ENCODE measurements at places on chromosomes 13 and 19.

DNA sequence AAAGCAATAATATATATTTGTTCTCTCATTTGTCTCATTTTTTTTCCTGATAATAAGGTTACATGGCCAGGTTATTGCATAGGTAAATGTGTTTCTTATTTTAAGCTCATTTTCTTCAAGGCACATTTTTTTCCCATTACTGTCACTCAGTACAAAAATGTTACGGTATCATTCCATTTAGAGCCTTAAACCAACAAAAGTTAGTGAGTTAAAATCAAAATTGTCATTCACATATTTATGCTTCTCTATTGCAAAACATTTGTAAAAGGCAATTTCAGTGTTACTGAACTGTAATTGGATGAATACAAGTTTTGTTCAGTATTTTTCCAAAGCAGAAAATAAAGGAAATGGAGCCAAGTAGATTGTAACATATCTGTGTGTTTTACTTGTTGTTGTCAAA lies 117.6 kb upstream of the MAB21L1 start:
- DNase-seq: no peak

GRCh38 chr13:35954207-35954560 lies 177.0 kb downstream of the DCLK1 start:
- no peak for DNase-seq

- DNase-seq: no peak
Observed at GRCh38 chr13:77696006-77696878, 1.2 kb upstream of the SLAIN1 start.

- no peak for DNase-seq
Observed at GRCh38 chr13:113365971-113366588, 2.1 kb upstream of the GRTP1 start.

- no peak for DNase-seq
Observed at GRCh38 chr19:31340042-31341025, 8.9 kb downstream of the TSHZ3 start.

DNA sequence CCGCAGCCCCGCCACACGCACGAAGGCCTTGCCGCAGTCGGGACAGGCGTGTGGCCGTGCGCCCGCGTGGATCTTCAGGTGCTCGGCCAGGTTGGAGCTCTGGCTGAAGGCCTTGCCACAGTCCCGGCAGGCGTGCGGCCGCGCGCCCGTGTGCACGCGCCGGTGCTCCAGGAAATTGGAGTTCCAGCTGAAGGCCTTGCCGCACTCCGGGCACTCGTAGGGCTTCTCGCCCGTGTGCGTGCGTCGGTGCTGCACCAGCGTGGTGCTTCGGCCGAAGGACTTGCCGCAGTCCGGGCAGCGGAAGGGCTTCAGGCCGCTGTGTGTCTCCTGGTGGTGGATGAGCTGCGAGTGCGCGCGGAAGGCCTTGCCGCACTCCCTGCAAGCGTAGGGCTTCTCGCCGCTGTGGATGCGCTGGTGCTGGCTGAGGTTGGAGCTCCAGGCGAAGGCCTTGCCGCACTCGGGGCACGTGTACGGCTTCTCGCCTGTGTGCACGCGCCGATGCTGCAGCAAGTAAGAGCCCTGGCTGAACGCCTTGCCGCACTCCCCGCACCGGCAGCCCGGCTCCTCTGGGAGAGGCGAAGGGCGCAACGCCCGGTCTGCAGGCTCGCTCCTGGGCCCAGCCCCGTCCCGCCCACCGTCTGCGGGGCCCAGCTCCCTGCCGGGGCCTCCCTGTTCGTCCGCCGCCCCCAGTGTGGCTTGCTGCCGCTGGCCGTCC lies 3.6 kb upstream of the A1BG start:
- no peak for DNase-seq

- DNase-seq: no peak
Observed at GRCh38 chr19:2983351-2984214, 6.2 kb downstream of the TLE6 start.

DNA sequence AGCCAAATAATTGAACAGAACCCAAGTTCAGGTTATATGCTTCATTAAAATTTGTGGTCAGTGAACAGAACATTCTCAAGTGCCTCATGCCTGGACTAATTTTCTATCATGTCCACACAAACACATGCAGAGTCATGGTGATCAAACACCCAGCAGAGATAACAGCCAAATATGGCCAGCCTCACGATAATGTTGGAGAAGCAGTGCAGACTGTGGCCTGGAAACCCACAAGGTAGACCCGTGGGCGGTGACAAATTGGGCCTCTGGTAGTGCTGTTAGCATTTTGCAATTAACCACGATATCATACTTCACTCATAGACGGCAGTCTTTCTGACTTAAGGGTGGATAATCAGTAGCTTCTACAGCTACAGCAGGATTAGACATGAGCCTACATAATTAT lies 35.0 kb upstream of the VWA8 start:
- DNase-seq: no peak

DNA sequence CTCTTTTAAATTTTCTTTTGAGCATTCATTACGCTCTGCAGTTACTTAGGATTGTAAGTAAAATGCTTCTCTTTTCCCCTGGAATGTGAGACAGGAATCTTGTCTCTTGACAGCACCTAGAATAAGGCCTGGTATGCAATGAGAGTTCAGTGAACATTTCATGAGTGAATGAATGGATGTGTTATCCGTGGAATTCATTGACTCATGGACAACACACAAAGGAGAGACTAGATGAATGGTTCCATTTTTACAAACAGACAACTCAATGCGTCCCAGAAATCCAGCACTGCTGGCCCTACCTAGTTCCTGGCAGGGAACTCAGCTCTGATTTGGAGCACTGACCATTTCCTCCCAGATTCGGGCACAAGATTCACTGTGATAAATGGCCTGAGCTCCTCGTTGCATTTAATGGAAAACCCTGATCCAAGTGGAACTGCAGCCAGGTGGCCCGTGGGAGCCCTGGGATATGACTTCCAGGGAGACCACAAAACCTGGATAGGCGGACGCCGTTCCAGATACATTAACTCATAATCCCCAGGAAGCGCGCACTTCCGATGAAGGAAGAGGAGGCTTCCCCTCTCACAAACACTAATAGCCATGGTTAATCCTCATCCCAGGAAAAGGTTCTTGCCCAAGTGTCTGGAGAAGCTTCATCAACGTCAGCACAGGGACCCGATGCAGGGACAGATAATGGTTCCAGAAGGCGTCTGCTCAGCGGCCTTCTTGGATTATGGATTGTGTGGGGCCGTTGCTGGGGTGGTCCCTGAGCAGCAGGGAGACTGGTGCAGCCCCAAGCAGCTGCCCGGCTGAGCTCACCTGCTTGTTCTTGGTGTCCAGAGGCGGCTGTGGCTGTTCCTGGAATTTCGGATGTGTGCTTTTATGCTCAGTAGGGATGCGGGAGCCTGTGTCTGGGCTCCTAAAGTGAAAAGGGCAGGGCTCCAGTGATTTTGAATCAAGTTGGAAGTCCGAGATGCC lies 211.1 kb upstream of the TSHZ3 start:
- DNase-seq: no peak

DNA sequence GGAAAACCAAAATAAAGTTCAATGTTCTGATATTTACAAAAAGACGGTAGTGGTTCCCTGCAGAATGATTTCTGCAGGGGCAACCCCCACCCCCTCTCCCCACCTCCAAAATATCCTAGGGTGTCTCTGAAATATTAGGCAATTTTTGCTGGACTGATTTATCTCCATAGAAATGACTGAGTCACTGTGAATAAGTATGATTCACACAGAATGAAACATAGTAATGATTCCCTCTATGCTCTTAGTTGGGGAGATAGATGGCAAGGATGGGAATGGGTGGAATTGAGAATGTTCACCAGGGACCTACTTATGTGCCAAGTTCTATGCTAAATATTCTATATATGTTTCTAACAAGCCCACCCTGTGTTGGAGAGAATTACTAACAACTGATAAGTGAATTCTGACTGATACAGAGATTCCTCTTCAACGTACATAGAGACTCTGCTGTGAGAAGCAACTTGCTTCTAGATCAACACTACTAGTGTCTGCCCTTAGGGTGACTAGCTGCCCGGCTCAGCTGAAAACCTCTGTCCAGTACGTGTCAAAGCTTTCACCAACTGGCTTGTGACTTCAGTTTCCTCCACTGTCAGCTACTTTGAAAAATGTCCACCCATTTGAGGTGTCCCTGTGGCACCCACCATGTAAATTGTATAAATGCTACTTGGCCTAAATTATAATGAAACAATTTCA lies 38.4 kb upstream of the RAP2A start:
- no peak for DNase-seq

DNA sequence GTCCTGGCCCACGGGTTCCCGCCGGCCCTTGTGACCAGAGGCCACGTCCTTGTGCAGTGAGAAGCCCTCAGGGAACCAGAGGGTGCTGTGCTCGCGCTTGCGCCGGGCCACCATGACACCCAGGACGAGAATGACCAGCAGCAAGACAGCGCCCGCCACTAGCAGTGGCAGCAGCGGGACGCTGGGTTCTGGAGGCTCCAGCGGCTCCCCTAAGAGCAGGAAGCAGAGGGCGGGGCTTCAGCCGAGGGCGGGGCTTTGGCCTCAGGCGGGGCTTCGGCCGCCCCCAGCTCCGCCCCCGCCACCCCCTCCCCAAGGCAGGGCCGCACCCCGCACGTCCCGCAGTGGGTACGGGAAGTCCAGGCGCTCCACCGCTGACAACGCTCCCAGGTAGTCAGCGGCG lies 30.4 kb downstream of the NOTCH3 start:
- DNase-seq: no peak

- no peak for DNase-seq
Observed at GRCh38 chr13:28497143-28497876, 2.4 kb upstream of the FLT1 start.

GRCh38 chr13:51806566-51806965 lies 2.6 kb upstream of the DHRS12 start:
- no peak for DNase-seq

DNA sequence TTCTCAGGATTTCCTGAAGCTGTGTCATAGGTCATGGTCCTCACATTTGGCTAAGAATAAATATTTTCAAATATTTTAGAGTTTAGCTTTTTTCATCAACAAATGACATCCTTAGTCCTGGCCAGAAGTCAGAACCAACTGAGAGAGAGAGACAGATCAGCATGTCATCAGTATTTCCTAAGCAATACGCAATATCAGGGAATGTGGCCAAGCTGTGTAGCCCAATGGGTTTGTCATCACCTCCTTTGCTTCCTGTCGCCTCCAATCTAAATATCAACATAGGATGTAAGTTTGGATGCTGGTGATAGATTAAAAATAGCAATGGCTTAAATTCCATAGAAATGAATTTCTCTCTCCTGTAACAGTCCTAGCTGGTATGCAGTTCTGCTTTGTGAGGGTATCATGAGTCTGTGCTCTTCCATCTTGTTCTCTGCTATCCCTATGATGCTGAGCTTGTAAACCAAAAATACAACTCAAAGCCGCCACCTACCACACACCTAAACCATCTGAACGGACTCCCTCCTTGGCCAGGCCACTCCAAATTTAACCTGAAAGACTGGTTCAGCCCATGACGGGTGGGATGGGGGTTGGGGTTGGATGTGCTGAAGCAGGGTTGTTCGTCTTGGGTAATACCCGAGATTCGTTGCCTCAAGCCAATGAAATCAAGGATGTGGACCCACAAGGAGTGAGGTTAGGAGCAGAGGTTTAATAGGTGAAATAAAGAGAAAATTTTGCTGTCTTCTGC lies 10.0 kb upstream of the IGSF23 start:
- DNase-seq: no peak

DNA sequence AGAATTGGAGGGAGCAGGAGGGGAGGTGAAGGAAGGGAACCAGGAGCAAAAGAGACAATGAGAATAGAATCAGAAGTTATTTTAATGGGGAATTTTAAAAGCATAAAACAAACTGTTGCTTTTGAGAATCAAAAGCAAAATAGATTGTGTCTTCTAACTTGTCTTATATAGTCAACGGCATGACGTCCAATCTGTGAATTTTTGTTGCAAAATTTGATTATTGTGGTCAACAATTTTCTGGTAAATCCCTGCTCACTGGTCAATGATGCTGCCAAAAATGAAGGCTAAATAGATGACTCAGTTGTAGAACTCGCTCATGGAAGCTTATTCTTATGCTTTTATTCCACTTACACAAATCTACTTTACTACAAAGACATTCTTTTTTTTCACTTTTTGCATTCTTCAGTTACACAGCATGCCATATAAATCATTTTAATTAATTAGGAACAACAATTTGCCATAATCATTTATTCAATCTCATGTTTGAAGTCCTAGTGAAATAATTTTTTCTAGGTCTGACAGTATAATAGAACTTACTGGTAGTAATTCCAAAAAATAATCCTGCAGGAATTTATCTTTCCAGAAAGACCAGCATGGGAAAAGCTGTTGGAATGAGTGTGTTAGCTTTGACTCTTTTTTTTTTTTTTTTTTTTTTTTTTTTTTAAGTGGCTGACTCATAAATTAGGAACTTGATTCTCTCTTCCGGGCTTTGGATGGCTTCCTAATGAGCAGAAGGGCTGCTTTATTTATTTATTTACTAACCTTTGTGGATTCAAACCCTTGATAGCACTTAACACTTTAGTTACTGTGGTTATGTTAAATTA lies 256.9 kb downstream of the SPRY2 start:
- no peak for DNase-seq

DNA sequence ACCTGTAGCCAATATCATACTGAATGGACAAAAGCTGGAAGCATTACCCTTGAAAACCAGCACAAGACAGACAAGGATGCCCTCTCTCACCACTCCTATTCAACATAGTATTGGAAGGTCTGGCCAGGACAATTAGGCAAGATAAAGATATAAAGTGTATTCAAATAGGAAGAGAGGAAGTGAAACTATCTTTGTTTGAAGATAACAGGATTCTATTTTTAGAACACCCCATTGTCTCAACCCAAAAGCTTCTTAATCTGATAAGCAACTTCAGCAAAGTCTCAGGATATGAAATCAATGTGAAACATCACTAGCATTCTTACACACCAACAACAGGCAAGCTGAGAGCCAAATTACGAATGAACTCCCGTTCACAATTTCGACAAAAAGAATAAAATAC lies 17.8 kb upstream of the CCNA1 start:
- no peak for DNase-seq

GRCh38 chr13:43166644-43167457 lies 143.5 kb downstream of the DNAJC15 start:
- DNase-seq: no peak

- DNase-seq: peak; percentile 80
Observed at GRCh38 chr19:34041925-34042521, 130.3 kb upstream of the LSM14A start.

- no peak for DNase-seq
Observed at GRCh38 chr19:33727331-33727998, 69.2 kb upstream of the KCTD15 start.

- DNase-seq: no peak
Observed at GRCh38 chr13:101911752-101912151, 459.3 kb downstream of the ITGBL1 start.

DNA sequence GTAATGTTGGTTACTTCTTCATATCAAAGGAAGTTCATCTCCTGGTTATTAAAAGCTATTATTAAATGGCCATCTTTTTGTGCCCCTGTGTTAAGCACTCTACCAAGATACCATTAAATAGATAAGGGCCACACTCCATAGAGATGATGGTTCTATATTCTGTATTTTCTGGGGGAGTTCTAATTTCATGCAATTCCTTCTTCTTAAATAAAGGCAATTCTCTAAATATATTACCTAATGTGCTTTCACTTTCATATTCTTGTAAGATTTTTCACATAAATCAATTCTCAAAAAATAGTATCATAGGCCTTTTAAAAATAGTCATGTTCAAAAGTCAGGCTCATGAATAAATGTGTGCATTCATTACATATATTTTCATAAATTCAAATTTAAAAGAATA lies 47.0 kb upstream of the USPL1 start:
- no peak for DNase-seq
